ENCODE measurements at places on chromosomes 16 and 17.

GRCh38 chr17:50519141-50519834 is 11.0 kb downstream of the MYCBPAP start:
- no peak for DNase-seq

DNA sequence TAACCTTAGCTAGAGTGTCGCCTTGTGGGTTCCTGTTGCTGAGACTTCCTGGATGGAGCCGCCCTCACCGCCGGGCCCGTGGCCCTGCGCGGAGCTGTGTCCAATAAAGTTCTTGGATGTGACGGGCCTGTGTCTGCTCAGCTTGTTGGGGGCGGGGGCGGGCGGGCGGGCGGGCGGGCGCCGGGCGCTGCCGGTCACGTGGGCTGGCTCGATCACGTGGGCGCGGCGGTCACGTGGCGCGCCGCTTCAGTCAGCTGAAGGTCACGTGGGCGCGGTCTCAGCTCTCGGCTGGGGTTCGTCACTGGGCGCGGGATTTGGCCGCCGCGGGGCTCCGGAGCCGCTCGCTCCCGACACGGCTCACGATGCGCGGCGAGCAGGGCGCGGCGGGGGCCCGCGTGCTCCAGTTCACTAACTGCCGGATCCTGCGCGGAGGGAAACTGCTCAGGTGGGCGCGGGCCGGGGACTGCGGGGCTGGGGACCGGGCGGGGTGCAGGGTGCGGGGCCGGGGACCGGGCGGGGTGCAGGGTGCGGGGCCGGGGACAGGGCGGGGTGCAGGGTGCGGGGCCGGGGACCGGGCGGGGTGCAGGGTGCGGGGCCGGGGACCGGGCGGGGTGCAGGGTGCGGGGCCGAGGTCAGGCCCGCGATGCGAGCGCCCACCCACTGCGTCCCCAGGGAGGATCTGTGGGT is at the start of gene AMDHD2:
AMDHD2 (plus strand) TSS at position 275 of the 687 bp plus-strand sequence; CDS start at position 363, 88 bp downstream.
- peak; percentile 87 for DNase-seq

GRCh38 chr17:8791910-8792270 is 7.3 kb downstream of the MFSD6L start:
- DNase-seq = peak; percentile 52

DNA sequence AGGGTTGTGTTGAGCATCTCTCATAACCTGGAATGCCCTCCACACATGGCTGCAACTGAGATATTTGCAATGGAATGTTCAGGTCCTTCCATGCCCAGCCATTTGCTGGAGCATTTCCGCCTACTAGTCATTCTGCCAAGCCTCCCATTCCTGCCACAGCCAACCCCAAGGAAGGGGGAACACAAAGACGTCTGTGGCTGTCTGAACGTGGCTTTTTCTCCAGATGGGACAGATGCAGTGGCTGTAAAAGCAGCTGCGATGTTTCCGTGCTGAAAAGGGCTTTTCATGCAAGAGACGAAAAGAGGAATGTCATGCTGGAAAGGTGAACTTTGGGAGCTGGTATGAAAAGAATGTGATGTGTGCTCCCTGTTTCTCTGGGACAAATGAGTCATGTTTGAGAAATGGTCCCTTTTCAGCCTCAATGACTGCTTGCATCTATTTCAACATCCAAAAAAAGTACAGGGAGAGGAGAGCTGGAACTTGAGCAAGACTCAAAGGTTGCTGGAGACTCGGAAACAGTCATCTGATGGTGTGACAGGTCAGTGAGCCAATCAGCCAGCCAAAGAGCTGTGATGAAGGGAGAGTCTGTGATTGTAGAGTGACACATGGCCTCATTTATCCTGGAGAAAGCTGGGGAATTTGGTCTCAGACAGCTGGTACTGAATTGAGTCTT is 208.9 kb downstream of the SHISA9 start:
- peak; percentile 55 for DNase-seq

- DNase-seq = no peak
Observed at GRCh38 chr16:58605562-58605961, 24.1 kb downstream of the CNOT1 start.

DNA sequence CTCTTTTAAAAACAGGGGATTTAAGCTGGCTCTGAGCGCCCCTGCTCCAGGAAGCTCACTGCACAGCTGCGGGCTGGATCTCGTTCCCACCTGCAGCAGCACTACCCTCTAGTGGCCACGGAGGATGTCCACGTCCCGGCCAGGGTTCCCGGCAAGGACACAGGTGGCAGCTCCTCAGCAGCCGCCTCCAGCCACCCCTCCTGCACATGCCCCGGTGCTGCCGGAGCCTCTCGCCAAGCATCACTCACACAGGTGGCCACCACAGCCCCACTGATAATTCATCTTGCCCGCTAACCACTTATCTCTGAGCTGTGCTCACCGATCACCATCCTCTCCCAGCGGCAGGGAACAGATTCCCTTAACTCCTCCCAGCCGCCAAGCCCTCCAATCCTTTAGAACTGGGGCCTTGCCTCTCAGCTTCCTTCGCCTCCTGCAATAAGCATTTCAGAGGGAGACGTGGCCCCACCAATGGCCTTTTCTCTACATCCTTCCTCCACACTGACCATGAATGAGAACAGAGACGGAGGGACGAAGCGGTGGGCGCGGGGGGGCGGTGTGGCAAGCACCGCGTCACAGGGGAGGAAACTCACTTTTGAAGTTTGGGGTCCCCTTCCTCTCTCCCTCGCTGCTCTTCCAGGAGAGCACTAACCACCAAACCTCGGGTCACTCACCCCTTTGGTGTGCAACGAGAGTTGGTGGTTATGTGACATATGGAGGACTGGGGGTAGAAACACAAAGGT is 222.1 kb downstream of the RBFOX3 start:
- DNase-seq = peak; percentile 12

GRCh38 chr17:61379457-61380216 is 20.0 kb upstream of the TBX2 start:
- DNase-seq = no peak

Measured in astrocyte of the spinal cord (primary cell).